ENCODE measurements at places on chromosomes 7 and 10.

GRCh38 chr7:27950123-27950522, 210.2 kb downstream of the TAX1BP1 start:
- peak; percentile 53 for DNase-seq

DNA sequence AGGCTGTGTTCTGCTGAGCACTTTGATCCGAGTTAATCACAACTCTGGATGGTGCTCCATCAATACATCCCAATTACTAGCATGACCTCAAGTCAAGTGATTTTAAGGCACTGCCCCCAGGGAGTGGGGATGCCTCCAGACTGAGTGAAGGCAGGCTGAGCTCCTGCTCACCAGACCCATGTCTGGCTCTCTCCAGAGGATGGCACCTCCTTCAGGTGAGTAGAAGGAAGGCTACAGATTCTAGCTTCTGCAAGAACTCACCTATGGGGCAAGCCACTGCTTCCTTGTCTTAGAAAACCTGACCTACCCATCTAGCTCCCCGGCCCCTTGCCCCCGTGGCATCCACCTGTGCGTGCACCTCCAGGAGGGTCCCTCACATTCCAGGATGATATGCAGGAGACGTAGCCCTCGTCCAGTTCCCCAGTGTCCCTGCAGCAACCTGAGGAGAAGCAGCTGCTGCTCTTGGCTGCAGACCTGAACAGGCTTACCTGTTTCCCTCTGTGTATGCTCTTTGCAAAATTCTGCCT, 390.3 kb downstream of the GRID1 start:
- DNase-seq: no peak

GRCh38 chr7:47358944-47359588, 222.8 kb downstream of the TNS3 start:
- no peak for DNase-seq

DNA sequence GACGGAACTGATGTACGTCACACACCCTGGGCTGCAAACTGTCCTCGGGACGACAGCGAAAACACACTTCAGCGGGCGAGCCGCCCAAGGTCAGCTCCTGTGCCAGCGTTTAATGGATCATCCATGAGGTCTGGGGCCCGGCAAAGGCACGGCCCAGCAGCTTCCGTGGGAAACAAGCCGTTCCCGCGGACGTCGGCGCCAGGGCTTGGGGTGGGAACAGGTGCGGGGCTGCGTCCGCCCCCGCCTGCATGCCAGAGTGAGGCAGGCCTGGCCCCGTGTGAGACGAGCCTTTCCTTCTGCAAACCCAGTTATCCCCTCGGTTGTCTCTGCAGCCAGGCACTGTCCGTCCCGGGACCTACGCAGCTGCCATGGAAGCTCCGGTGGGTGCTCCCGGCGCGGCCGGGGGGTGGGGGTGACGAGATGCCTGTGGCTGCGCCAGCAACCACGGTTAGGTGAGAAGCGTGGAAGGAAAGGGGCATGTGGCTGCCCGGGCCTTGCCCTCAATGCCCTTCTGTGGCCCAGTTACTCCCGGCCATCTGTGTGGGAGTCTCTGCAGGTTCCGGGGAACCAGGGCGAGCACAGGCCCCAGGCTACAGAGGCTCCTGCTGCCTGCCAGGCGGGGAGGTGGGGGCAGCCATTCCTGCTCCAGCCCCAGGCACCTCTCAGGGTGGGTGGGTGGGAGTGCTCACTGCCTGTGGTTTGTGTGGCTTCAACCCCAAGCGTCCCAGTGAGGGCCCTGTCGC, 42.2 kb upstream of the PDGFA start:
- no peak for DNase-seq

- DNase-seq: no peak
Observed at GRCh38 chr7:130909881-130910672, 176.1 kb upstream of the KLF14 start.

DNA sequence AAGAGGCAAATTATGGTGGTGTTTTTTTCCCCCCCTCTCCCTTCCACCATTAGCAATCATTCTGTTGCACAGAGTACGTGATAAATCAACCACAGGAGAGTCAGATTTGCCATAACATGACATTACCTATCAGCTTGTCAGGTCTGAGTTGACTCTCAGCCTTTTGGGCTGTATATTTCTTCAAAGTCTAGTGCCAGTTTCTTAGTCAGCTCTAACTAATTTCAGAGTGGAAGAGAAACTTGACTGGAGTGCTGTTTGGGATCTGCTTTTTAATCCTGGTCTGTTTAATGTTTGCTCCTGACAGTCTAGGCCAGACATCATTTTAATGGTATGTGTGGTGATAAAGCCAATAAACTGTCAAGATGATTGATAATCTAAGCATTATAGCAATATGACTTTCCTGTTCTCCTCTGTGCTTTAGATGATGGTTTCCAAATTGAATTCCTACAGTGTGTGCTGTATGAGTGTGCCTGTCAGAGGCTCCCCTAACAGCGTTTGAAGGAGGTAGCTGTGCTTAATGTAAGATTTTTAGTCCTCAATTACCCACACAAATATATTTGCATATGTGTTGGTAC, 76.9 kb downstream of the LRMDA start:
- DNase-seq: no peak

- no peak for DNase-seq
Observed at GRCh38 chr10:121797490-121797889, 130.3 kb downstream of the ATE1 start.

GRCh38 chr7:68692511-68692910, 905.8 kb upstream of the AUTS2 start:
- no peak for DNase-seq

GRCh38 chr10:26361971-26362370, 76.2 kb upstream of the APBB1IP start:
- DNase-seq: no peak

DNA sequence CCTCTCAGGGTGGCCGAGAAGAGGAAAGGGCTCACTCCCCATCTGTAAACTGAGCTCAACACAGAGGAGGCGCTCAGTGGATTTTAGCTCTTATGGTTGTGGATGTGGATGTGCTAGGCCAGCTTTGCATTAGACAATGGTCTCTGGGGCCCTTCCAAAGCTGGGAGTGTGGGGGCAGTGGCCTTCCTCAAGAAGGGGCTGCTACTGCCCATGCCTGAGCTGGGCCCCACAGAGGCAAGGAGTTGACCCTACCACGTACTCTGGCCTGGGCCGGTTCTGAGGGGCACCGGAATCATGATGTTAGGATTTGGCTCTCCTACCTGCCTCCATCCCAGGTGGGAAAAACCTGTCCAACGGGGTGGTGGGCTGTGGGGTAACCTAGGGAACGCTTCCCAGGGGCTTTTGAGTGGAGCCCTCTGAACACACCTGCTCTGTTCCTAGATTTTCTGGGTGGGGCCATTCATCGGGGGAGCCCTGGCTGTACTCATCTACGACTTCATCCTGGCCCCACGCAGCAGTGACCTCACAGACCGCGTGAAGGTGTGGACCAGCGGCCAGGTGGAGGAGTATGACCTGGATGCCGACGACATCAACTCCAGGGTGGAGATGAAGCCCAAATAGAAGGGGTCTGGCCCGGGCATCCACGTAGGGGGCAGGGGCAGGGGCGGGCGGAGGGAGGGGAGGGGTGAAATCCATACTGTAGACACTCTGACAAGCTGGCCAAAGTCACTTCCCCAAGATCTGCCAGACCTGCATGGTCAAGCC, 11.5 kb downstream of the AQP1 start:
- DNase-seq: peak; percentile 3

DNA sequence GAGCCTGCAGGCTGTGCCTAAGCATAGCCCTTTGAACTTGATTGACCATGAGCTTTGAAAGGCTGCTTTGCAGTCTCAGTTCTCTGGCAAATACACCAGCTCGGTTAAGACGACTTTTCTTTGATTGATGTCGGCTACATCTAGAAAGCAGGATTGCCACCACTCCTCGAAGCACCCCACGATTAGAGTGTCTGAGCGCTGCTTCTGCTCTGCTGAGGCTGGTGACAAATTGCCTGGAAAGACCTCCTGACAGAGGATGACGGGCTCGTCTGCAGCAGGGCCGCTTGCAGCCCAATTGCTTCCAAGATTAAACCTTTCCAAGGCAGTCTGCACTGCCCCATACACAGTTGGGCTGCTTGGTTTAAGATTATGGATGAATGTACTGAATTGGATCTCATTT, 182.0 kb downstream of the CUX1 start:
- no peak for DNase-seq

GRCh38 chr10:96700374-96701099, 19.8 kb downstream of the PIK3AP1 start:
- DNase-seq: no peak

DNA sequence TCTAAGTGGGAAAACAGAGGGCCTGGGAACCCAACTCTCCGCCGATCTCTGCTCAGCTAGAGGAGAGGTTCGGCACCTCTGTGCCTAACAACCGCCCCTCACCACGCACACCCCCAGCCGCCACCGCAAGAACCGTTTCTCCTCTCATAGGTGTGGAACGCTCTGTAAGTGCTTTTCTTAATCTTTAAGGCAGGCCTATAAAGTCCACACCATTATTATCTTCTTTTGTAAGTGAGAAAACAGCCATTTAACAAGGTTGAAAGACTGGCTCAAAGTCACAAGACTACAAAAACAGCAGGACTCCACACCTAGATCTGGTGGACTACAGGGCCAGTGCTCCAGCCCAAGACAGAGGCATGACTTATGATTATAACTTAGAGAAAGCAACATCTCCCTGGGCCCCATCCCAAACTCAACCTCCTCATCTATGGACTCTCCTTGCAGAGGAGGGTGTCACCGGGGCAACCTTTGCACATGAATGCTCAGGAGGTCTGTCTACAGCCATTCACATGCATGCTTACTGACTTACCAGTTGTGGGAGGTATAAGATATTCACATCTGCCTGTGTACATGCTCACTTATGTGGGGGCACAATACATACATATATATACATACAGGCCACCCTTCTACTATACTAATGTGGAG, 7.9 kb upstream of the NKX2-3 start:
- no peak for DNase-seq
